ENCODE measurements at places on chromosomes 7 and 10.

DNA sequence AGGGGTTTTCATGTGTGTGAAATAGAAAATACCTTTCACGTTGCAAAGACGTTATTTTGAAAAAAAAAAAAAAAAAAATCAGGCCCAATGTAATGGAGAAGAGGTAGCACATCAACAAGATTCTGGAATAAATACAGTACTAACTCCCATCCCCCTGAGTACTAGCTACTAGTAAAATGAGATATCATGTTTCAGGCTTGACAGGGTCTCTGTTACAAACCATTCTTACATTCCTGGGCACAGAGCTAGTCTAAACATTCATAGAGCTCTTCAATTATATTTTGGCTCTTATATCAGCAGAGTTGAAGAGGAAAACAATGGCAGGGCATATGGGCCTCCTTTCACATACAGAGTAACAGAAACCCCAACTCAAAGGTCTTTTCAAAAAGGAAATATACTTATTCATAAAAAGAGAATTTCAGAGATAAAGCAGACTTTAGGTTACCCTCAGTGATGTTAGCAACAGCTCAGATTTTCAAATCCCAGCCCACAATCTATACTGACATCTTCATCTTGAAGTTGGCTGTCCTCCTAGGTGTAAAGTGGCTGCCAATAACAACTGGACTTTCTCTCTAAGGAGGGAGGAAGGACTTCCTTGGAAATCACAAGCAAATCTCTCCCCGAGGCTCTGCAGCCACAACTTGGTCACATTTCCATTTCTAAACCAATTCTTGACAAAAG lies 18.6 kb downstream of the C7orf33 start:
- DNase-seq: peak; percentile 15

- no peak for DNase-seq
These were observed 213.3 kb downstream of the WDR11 start for GRCh38 chr10:121064491-121064890.

GRCh38 chr7:32104766-32105165 lies 34.6 kb upstream of the PDE1C start:
- no peak for DNase-seq

- DNase-seq: peak; percentile 24
These were observed 123.2 kb upstream of the PARD3 start for GRCh38 chr10:34938399-34938670.

DNA sequence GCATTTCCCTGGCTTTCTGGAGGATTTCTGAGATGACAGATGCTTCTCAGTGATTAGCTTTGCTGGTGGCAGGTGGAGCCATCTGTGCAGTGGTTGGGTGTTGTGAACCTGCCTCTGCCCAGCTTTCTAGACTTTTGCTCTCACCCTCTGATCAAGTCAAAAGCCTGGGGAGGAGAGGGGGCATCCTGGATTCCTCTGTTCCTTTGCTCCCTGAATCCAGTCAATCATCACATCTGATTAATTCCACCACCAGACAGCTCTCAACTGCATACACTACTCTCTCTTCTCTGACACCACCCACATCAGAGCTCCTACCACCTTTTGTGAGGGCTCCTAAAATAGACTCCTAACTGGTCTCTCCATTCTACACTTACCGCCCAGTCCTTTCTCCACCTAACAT lies 283.5 kb downstream of the WDR11 start:
- no peak for DNase-seq

DNA sequence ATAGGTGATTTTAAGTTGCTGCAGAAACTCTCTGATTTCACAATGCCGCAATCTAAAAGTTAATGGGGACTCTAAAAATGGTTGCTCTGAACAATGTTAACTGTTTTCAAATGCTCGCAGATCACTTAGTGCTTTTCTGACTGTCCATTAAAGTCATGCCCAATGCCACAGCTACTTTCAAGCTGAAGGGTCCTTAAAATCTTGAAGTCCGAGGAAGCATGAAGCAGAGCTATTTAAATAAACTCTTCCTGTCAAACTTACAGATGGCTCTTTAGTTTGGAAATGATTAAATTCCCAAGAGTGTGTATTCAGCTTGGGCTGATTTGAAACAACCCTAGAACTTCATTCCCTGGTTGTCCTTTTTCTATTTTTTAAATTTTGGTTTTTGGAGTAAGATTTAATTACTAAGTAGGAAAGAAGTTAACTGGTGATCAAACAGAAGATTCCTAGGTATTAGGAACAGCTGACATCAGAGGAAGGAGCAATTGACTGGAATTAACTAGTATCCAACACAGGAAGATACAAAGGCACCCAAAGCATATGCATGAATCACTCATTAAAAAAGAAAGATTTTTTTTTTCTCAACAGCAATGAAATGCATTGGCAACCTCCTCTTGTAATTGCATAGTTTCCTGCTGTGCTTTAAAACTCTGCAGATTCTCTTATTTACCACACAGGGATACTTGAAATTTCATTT lies 105.1 kb downstream of the NRP1 start:
- peak; percentile 82 for DNase-seq

DNA sequence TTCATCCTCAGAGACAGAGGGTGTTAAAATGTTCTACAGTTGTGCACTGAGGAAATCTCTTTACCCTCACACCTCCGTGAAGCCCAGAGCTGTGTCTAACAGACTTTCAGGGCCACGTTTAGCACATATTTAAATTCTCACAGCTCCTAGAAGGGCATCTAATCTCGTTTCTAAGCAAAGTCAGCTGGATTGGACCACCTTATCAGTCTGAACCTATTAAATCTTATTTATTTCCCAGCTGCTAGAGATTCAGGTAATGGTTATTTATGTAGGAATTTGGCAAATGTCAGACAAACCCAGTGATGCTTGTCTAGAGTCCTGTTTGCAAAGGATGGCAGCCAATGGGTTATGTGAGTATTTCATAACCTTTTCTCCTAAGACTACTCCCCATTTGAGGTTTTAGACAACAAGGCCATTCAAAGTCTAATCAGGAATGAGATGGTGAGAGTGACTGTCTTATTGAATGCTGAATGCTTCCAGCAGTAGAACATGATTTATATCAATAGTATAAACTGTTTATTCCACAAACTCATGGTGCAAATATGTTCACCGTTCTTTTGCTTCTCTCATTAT lies 54.8 kb upstream of the EXOC4 start:
- no peak for DNase-seq

- DNase-seq: peak; percentile 96
These were observed 208.7 kb upstream of the ZNF32 start for GRCh38 chr10:43857206-43857930.

- DNase-seq: peak; percentile 65
These were observed 31.7 kb upstream of the SEMA3C start for GRCh38 chr7:80950550-80950967.

DNA sequence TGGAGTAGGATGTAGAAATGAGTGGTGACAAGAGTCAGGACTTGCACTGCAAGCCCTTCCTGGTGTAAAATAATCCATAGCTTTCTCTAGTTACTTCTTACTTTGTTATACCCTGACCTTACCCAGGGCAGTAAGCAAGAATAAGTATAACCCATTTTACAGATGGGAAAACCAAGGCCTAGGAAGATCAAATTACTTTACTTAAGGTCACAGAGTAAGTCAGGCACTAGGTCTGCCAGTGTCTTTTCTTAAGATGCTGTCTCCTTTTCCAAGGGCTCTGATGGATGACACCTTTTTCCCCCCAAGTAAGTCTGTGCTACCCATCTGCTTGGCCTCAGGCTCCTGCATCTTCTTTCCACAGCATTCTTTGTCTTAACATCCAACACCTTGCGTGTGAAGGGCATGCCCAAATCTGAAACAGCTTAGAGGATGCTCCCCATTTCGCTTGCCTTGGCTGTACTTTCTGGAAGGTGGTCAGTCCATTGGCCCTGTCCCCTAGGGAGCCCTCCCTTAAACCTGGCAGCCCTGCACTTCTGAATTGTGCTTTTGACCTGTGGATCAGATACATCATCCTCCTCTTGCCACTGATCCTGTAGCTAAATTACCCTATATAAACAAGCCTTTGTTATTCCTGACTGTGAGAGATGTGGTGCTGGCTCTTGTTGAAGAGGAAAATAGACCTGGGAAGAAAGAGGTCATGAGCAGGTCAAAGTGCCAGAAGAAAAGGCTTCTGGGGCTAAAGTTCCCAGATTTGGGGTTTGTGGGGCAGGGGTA lies 168.6 kb downstream of the LRMDA start:
- DNase-seq: no peak

- peak; percentile 73 for DNase-seq
These were observed 9.8 kb upstream of the MRPS16 start for GRCh38 chr10:73262105-73262730.

GRCh38 chr7:90455163-90456030 lies 14.0 kb upstream of the PTTG1IP2 start:
- DNase-seq: peak; percentile 49

DNA sequence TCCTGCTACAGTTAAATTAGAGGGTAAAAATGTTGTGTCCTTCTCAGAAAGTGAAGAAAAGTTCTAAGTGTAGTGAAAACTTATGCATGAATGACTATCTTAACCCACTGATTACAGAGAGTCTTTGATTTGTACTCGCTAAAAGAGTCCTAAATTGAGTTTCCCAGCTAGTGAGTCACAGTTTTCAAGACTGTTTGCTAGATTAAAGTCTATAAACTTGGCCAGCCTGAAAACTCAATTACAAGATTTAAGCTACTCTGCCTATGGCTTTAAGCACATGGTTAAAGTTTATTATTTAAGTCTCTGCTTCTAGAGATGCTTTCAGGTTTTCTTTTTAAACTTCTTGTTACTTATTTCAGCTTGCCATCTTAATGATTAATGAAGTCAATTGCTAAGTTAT lies 44.4 kb downstream of the MRPS24 start:
- no peak for DNase-seq

- peak; percentile 51 for DNase-seq
These were observed 116.6 kb downstream of the SPAG6 start for GRCh38 chr10:22461891-22462290.

GRCh38 chr10:50651808-50652207 lies 28.1 kb upstream of the SGMS1 start:
- no peak for DNase-seq

GRCh38 chr10:116848032-116848943 lies 1.0 kb upstream of the ENO4 start:
- DNase-seq: peak; percentile 38

DNA sequence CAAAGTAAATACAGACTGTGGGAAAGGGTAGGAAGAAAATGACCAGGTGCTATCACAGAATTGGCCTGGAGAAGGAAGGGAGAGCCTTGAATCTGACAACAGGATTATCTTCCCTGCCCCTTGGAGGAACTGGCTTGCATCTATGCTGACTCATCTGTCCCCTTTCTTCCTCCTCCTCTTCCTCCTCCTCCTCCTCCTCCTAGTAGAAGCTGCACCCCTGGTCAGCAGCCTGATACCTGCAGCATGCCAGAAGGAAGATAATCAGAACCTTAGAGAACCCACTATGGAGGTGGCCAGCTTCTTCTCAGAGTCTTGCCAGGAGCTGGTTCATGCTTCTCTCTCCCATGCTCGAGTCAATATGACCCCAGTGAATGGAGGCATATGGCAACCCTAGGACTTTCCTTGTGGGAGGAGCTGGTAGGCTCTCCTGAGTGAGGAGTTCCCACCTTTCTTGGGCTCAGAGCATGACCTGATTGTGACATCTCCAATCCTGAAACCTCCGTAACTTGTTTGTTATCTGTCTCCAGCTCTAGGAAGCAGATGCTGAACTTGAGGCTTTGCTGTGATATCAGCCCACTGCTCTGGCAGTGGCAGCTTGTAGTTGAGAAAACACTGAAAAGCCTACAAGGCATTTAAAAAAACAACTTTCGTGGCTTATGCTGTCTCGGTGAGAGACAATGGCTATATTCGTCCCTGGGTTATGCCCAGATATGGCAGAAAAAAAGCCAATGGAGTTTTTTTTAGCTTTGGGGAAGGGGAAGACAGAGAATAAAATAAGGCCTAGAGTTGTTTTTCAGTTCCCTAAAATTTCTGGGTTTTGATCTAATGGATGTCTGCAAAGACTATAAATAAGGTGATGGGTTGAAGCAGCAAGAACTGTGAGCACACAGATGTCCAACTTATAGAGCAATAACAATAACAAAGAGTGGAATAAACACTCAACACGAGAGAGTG lies 60.6 kb downstream of the CDHR3 start:
- no peak for DNase-seq

All from fibroblast of skin of right biceps (primary cell).